Activated CD4-positive, alpha-beta T cell treated with anti-CD3 and anti-CD28 coated beads, Interleukin-2, amount 50 U/mL, for 16 hours (primary cell): ENCODE measurements at places on chromosomes 1 and 21.

DNA sequence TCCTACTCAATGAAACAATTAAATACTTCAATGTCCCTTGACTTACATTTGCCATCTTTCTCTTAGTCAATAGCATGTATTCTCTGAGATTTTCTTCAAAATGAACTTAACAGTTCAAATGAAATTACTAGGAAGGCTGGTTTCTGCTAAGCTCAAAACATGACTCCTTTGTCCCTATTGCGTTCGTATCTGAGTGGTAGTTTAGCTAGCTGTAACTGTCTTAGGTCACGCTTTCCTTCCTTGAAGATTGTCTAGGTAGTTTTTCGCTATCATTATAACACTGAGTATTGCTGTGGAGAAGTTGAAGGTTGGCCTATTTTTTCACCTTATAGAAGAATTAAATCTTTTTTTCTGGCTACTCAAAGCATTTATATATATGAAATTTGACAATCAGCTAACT, 1535.2 kb downstream of the PLA2G4A start:
- no peak for DNase-seq

GRCh38 chr1:77538956-77539518, 143.4 kb downstream of the ZZZ3 start:
- DNase-seq, result no peak

DNA sequence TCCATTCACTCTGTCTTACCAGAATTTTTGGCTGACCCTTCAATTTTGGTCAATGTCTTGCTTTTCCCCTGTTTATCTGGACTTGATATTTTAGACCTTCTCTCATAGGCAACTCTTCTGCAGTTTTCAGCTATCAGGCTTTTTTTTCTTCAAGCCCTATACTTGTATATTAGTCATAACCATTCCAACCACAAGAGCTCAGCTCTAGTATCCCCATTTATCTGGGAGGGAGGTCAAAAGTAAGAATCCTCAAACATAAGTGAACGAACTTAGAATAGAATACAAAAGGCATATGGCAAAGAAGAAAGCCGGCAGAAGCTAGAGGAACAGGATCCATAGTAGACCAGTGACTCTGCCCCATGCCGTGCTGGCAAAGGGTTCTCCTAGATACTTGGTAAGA, 45.9 kb upstream of the TNFSF4 start:
- no peak for DNase-seq

DNA sequence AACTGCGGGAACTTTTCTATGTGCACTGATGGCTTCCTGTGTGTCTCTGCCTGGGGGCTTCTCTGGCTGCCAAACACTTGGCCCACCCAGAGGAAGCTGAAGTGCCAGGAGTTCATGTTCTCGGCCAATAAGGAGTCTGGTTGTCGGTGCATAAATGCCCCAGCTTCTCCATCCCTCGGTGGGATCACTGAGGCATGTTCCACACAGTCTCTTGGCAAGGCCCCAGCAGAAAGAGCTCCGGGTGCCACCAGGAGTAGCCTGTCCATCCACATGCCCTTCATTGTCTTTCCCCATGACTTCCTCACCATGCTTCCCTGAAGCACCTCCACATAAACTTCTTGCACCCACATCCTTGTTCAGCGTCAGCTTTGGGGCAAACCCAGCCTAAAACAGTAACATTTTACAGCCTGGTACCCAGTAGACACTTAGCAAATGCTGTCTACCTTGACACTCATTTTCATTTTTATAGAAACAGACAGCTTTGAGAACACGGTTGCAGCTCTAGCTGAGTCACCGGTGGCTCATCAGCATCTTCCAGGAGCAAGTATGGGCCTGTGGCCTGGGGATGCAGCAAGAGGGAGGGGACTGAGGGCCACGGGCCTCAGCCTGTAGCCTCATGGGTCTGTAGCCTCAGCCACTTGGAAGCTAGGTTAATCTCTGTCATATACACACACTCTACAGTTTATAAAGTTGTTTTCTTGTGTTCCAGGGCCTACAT, 14.8 kb upstream of the CDCP2 start:
- DNase-seq, result no peak

DNA sequence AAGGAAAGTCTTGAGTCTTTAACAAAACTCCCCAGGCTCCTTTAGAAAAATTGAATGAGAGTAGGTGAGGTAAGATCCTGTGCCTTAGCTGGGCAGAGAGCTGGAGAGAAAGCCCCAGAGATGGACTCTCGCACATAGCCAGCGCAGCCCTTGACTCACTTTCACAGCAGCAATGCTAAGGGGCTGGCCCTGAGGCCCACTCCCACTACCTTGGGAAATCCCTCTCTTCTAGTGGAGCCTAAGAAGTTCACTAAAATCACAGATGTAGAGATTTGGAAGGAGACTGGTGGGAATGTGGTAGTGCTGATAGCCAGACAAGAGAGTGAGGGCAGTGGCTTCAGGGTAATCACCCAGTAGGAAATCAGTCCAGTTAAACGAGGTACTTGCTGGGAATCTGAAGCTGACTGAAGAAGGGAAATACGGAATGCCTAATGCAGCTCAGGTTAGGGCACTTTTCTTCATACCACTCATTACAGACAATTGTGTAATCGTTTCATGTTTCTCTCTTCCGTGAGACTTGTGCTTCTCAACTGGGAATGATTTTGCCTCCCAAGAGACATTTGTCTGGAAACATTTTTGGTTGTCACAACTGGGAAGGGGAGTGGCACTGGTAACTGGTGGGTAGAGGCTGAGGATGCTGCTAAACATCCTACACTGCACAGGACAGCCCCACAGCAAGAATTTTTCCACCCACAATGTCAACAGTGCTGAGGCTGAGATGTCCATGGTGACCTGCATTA, 42.4 kb upstream of the LRRC8C start:
- DNase-seq, result no peak

- DNase-seq, result no peak
Measured at GRCh38 chr1:68908316-68908715, 411.4 kb upstream of the DEPDC1 start.

GRCh38 chr1:205595435-205595834, 36.4 kb downstream of the ELK4 start:
- no peak for DNase-seq

DNA sequence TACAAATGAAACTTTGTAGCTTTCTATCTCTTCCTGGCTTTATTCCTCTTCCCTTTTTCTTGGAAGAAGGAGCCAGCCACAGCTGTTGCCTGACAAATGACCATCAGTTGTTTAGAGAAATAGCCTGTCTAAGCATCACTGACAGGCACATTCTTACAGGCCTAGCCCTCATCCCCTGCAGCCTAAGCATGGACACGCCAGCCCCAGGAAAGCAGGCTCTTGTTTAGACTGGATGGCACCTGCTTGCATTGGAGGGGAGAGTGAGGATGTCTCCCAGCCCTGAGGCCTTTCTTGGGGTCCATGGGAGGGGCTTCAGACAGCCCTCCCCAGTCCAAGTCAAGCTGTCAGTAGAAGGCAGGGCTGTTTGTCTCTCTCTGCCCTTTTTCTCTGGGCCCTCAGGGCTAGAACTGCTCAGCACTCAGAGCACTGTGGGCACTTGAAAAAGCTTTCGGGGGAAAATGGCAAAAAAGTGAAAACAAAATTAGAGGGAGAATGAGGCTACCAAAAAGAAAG, 282.5 kb upstream of the PLXNA2 start:
- DNase-seq, result no peak

DNA sequence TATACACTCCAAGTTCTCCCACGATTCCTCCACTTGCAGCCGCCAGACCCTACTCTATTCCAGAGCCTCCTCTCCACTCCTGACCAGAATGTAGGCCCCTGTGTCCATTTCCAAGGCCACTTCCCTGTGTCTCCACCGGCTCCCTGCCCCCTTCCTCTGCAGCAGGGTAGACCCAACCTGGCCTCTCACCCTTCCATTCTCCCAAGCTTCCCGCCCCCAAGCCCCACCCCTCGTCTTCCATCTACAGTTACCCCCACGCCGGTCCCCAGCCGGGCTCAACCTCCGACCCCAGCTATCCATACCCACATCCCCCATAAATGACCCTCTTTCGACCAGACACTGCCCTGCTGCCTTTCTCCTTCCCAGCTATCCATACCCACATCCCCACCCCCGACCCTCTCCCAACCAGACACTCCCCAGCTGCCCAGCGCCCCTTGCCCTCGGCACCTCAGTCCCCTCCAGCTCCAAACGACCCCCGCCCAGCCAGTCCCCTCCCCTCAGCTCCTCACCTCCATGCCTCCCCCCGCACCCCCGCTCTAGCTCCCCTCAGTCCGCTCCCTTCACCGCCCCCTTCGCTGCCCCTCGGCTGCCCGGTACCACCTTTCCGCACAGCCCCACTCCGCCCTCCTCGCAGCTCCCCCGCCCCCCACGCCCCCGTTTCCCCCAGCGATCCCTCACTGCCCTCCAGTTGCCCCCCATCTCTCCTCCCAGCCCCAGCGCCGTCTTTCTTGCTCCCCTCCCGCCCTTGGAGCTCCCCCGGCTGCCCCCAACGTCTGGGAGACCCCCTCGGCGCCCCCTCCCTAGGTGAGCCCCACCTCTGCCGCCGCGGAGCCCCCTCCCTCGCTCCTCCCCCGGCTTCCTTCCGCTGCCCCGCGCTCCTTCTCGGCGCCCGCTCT, 670 bp downstream of the RAB3B start:
- no peak for DNase-seq

DNA sequence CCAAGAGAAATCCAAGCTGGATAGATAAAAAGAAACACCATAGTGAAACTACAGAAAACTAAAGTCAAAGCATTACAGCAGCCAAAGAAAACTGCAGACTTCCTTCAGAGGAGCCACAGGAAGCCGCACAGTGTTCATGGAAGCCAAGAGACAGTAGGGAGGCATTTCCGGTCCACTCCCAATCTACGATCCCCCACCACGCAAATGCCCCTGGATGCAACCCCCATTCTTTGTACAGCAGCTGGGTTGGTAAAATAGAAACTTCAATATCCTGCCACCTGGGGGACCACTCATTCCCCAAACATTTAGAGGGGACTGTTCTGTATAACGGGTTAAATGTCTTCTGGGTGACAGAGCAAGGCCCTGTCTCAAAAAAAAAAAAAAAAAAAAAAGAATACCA, 43.9 kb upstream of the TSPEAR start:
- no peak for DNase-seq

GRCh38 chr1:216154063-216154462, 269.2 kb downstream of the USH2A start:
- DNase-seq, result no peak

DNA sequence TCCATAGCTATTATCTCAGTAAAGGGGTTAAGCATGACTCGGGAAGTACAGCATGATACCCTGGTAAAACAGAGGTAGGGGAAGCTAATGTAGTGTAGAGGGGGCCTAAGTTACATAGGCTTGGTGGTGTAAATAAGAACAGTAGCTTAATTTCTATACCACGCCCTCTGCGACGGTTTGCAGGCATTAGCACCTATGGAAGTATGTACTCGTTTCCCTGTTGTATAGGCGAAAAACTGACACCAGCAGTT, 470 bp upstream of the NAXE start:
- DNase-seq, result no peak

DNA sequence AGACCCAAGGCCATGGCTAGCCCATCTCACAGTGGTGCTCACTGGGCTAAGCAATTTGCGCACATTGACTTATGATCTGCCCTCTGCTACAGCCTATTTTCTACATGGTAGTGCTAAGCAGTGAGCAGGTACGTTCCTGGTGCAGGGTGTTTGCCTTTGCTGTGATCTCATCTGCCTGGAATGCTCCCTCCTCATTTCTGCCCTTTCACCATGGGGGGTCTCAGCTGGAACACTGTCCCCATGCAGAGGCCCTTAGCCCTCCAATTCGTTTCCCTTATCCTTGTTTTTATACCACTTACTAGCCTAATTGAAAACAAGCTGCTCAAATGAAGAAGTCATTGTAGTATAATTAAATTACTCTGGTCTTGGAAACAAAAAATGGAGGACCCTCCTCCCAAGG, 2.0 kb upstream of the B3GALT5 start:
- no peak for DNase-seq

DNA sequence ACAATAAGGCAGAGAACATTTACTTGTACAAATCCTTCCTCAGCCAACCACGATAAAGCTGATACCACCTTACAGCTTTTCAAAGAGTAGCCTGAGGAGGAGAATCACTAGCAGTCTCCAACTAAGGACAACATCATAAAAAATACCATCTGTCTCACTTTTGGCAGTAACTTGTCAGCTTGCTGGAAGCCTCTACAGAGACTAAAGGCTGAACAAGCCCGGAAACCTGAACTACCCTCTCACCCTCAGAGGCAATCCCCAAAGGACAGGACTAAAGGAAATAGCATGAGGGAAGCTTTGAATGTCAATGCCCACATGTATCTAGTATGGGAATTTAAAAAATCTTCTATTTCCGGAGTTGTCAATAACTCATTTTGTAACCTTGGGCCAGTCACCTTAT, 10.6 kb downstream of the SRSF4 start:
- DNase-seq, result no peak

DNA sequence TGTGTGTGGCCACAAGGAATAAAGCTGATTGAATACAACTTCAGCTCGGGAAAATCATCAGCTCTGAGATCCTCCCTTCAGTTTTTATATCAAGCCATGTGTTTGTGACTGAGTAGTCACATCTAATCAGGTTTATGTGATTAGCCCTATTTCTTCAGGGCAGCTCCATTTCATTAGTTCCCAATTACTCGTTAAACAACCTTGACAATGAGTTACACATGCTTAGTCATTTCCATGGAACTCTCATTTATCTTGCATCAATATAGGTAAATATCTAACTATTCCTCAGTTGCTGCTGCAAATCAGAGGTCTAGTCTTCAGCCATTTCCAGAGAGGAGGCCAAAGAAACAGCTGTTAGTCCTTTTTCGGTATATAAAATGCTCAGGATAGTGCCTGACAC, 16.3 kb downstream of the CRB1 start:
- no peak for DNase-seq

DNA sequence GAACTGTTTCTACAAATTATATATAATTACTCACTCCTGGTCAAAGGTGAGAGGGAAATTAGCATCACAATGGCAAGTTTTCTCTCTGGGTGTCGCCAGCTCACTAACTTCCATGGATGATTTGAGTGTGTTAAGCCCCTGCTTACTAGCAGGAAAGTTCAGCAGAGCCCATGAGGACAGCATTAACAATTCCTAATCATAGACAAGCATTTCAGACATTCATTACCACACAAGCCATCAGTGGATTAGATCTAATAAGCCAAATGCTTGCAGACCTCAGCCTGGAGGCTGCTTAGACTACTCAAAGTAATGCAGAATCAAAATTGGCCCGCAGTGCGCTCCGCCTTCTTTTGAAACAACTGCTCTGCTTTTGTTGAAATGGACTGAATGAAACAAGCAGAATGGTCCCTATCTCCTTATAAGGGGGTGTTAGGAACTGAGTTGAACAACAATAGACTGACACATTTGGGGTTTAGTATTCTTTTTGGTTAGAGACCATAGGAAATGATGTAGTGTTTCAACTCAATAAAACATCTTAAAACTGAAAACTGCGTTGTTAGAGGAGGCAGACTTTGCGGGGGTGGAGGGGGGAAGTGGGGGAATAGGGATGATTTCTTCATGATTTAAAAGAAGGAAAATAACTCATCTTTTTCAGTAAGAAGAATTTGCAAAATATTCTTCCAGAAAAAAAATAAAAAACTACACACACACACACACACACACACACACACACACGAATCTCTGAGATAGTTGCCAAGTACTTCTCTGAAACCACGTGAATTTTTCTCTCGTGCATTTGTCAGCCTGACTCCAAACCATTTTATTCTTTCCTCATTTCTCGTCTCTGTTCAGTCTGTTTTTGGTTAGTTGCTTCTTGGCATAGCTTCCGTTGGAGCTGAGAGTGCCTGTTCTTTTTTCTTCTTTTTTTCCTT, 54.6 kb downstream of the GORAB start:
- DNase-seq, result no peak

- no peak for DNase-seq
Measured at GRCh38 chr1:23995431-23995837, 15.3 kb upstream of the SRSF10 start.
